ENCODE measurements at places on chromosomes 5 and 9. TPM values are rescaled to one million over a fixed set of nuclear protein-coding genes. Genes with fewer than 3 reads are reported as not detected.

DNA sequence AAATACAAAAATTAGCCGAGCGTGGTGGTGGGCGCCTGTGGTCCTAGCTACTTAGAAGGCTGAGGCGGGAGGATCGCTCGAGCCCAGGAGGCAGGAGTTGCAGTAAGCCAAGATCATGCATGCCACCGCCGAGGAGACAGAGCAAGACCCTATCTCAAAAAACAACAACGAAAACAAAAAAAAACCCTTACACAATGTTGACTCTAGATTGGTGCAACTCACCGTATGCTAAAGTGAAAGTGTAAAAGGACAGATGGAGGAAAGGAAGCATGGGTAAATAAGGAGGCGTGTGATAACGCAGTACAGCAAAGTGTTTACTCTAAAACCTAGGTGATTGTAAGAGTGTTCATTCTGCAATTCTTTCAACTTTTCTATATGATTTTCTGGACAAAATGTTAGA lies 15.9 kb upstream of the RUFY1 start:
- DNase-seq = no peak

- DNase-seq = no peak
Measured at GRCh38 chr5:2442496-2443354, 308.8 kb downstream of the IRX2 start.

DNA sequence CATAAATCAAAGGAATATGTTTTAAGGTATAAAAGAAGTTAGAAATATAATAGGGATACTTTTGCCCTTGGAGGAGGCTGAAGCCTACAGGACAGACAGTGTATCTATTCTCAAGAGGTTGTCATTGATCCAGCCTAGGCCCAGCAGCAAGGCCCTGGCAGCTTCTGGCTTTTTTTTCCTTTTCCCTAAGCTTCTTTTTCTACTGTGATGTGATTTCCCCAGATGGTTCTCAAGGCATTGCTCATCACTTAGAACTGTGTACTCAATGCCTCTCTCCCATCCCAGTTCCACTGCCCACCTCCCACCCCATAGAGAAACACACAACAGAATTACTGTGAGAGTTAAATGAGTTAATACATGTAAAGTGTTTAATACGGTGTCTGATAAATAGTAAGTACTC lies 88.6 kb downstream of the SLC44A1 start:
- DNase-seq = no peak

The PTCD2 gene
- 9.8 TPM for total RNA-seq
